ENCODE measurements at places on chromosomes 16 and 17. TPM values are rescaled to one million over a fixed set of nuclear protein-coding genes. Genes with fewer than 3 reads are reported as not detected.

Gene MGAT5B
- polyA plus RNA-seq, result not detected

Gene MT1E
- polyA plus RNA-seq, result 5.6 TPM

Gene JUP
- polyA plus RNA-seq, result 0.32 TPM

Gene PABPN1L
- polyA plus RNA-seq, result not detected

Gene CACNG1
- polyA plus RNA-seq, result not detected

Gene CDRT15L2
- not detected for polyA plus RNA-seq

Gene CD300E
- polyA plus RNA-seq, result not detected
